Activated T-helper 1 cell treated with anti-CD3 and anti-CD28 coated beads, Interleukin-12 subunit alpha, Interleukin-12 subunit beta, Interleukin-2, Interleukin-4 antibody, amounts not matched to agents 30 ng/mL and 10 ng/mL and 1 ng/mL, durations not matched to agents 14 hours and 24 hours and 36 hours (primary cell): ENCODE measurements at places on chromosomes 7 and 10.
A peak's percentile ranks its signal among the peaks of the same experiment; 100 is the strongest.

DNA sequence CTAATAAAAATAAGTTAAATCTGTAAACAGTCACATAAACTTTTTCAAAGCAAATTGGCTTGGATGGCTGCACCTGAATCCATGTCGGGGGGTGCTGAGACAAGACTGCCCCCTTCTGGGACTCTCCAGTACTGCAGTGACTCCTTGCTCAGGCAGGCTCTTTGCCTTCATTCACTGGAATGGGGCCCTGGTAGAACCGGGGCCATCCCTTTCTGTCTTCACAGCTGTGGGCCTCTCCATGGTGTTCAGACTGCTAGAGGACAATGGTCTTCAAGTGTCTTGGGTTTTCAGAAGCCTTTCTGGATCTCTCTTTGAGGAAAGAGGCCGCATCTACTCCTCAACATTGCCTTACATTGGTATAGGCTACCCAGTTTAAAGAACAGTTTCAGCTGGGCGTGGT, 16.1 kb upstream of the IMPDH1 start:
- no peak overlapping the region for H3K27ac ChIP-seq
- H3K36me3 ChIP-seq, result no peaks in the 10 kb centered on the region
- peaks cover 22% of the 10 kb centered on the region for H3K4me1 ChIP-seq
- H3K27me3 ChIP-seq, result peaks cover 6% of the 10 kb centered on the region
- H3K4me3 ChIP-seq, result no peak overlapping the region

DNA sequence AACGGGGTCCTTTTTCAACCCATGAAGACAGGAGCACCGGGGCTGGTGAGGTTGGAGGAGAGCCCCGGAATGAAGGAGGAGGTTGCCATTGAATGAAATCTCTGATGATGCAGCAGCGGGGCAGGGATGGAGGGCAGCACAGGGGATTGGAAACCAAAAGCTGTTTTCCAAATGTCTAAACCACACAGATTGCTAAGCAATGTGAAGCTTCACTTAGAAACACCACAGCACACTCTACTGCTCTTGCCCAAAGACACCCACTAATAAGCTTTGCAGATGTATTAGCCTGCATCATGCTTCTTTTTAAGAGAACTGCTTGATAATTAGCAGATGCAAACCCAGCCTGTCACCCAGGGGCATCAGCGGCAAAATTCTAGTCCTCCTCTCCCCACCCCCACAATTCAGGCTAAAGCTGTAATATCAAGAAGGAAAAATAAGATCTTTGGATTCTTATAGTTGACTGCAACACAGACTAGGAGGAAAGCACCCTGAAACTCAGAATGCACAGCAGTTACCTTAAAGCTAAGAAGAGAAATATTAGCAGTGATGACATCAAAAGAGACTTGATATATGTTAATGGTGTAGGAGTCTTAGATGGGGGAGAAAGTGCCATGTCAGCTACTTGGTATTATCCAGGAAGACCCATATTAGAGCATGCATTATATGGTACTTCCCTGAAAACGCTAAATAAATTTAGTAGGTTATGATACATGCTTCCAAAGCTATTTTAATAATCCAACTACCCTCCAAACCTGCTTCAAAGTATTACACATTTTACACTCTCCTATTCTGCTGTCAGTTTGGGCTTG, 666.7 kb downstream of the KCNMA1 start:
- H3K4me1 ChIP-seq, result no peaks in the 10 kb centered on the region
- H3K27me3 ChIP-seq, result no peaks in the 10 kb centered on the region
- no peak overlapping the region for H3K27ac ChIP-seq
- DNase-seq, result no peak
- no peaks in the 10 kb centered on the region for H3K36me3 ChIP-seq

DNA sequence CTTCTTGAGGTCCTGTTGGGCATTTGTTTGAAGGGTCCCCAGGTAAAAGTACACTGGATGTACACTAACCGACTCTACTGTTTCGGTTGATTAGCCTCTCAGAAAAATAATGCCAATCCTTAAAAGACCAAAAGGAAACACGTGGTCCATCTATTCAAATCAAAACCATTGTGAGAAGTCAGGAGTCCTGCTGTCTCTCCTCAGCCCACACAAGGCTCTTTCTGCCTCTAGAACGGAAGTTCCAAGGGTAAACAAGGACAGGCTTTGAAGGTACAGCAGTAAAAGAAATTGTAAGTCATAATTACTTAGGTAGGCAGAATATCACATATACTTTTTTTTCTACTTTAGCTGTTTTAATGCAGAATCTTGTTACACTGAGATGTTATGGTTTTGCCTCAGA, 71.7 kb upstream of the TPK1 start:
- peaks cover 10% of the 10 kb centered on the region for H3K4me1 ChIP-seq
- H3K4me3 ChIP-seq, result no peak overlapping the region
- no peak overlapping the region for H3K27ac ChIP-seq
- peaks cover 3% of the 10 kb centered on the region for H3K27me3 ChIP-seq
- no peaks in the 10 kb centered on the region for H3K36me3 ChIP-seq
- no peak for DNase-seq

- H3K27ac ChIP-seq, result no peak overlapping the region
- no peak for DNase-seq
- H3K27me3 ChIP-seq, result peaks cover 12% of the 10 kb centered on the region
- H3K36me3 ChIP-seq, result no peaks in the 10 kb centered on the region
Observed at GRCh38 chr10:60828489-60828852, 50.2 kb downstream of the CDK1 start.

- H3K4me3 ChIP-seq, result no peak overlapping the region
- peak; percentile 67 for DNase-seq
- H3K27me3 ChIP-seq, result peaks cover 17% of the 10 kb centered on the region
Observed at GRCh38 chr10:100338434-100339036, 8.5 kb upstream of the SCD start.
